Fibroblast of the aortic adventitia (primary cell): ENCODE measurements at places on chromosomes 16 and 17.

- no peak for DNase-seq
Measured at GRCh38 chr16:75048054-75048453, 49.2 kb downstream of the ZNRF1 start.

DNA sequence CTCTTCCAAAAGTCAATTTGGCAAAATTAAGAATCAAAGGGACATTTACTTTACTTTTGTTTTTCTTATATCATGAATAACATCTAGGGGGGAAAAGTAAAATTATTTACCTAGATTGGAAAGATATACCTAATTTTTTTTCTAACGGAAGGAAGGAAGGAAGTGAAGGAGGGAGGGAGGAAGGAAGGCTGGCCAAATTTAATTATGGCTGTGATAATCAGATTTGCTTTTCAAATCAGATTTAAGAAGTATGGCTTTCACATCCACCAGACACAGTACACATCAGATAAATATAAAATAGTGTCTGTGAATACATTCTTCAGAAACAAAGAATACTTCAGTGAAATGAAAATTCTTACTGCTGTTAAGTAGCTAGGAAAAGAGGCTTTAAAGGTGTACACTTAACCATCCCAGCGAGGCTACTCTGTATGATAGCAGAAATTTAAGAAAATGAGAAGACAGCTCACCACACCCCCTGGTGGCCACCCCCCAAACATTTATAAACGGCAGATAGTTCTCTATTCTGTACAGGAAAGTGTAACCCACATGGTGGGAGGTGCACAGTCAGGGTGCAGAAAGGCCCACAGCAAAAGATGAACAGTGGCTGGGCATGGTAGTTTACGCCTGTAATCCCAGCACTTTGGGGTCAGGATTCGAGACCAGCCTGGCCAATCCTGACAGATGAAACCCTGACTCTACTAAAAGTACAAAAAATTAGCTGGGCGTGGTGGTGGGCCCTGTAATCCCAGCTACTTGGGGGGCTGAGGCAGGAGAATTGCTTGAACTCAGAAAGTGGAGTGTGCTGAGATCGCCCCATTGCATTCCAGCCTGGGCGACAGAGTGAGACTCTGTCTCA lies 150.8 kb downstream of the SSH2 start:
- DNase-seq = peak; percentile 75

DNA sequence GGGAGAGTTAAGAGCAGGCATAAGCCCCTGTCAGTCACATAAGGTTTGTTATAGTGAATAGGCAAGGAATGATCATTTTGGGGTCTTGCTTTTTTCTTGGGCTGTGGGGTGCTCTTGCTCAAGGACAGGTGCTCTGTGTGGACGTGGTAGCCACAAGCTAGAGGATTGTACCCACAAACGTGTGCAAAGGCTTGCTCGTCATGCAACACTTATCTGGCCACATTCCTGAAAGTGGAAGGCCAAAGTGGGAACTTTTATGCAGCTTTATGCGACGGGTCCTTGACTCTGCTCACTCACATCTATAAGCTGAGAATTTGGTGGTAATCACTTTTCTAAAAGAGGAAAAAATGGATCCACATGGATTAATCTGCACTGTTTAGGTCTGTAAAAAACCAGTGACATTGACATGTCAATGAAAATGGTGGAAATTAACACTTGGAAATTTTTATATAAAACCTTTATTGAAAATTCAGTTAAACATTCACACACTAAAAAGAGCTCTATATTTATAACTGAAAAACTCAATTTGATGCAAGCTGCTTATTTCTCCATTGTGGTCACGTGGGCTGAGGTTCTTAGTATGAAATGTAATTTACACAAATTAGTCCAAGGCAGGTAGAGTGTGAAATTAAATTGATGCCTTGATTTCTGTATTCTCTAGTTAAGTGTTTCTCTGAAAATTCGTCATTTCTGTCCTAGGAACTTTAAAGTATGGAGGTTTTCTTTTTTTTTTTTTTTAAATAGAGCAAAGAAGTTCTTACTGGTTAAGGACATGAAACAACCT lies 162.3 kb downstream of the MSI2 start:
- no peak for DNase-seq

DNA sequence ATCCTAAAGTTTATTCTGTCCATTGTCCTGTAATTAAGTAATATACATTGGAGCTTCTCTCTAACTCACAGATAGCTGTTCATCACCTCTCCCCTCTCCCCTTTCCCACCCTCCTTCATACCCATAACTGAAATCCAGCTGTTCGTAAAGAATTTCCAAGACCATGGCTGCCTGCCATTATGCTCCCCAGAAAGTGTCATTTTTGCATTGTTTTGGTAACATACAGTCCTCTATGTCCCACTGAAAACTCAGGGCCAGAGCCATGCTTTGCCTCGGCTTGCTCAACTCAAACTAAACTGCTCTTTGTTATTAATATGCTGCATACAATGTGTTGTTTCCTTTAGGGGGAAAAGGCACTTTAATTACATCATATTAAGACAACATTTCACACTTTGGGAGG lies 132.0 kb downstream of the MRTFB start:
- DNase-seq = no peak

GRCh38 chr16:81493755-81494433 lies 49.3 kb downstream of the CMIP start:
- peak; percentile 48 for DNase-seq

GRCh38 chr16:69924041-69924775 lies 26.9 kb upstream of the CLEC18A start:
- DNase-seq = no peak

GRCh38 chr17:57104461-57105175 lies 19.6 kb downstream of the AKAP1 start:
- no peak for DNase-seq

GRCh38 chr17:15424521-15424920 lies 42.9 kb downstream of the CDRT4 start:
- DNase-seq = no peak

DNA sequence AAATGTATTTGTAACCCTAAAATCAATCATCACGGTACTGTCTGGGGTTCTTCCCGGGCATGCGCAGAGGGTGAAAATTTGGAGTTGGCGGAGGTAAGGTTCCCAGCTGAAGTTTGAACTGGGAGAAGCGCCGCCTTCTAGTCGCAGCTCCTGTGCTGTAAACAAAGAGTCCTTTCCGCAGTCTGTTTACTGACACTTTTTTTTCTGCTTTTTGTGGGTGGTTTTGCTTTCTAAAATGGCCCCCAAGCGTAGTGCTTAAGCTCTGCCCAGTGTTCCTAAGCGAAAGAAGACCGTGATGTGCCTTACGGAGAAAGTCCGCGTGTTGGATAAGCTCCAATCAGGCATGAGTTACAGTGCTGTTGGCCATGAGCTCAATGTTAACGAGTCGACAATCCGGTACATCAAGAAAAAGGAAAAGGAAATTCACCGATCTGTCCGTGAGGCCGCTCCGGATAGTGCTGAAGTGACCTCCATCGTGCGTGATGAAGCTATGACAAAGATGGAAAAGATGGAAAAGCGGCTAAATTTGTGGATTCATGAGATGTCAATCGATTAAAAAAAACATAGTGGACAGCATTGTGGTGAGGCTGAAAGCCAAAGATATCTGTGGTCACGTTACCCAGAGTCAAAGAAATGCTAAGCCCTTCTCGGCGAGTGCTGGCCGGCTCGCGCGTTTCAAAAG lies 570 bp upstream of the CFDP1 start:
- peak; percentile 96 for DNase-seq

- DNase-seq = no peak
Measured at GRCh38 chr16:68202091-68202519, 33.8 kb downstream of the ESRP2 start.

- peak; percentile 60 for DNase-seq
Measured at GRCh38 chr17:18041776-18042175, 2.6 kb downstream of the GID4 start.

- DNase-seq = no peak
Measured at GRCh38 chr17:4584917-4585637, 748 bp downstream of the SMTNL2 start.

DNA sequence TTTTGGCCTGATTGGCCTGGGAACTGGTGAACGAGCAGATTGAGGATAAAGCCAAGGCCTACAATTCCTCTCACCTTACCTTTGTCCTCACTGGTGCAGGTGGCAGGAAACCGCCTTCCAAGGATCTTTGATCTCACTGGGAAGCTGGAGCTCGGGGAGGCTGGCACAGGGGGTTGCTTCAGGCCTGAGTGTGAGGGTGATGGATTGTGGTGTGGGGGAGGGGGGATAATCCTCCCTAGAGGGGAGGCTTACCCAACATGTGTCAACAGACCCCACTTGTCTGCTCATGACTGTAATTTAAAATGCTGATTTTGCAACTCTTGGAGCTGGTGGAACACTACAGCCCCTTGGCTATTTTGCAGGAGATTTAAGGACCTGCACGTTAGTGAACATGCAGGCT lies 4.5 kb upstream of the RMI2 start:
- no peak for DNase-seq

DNA sequence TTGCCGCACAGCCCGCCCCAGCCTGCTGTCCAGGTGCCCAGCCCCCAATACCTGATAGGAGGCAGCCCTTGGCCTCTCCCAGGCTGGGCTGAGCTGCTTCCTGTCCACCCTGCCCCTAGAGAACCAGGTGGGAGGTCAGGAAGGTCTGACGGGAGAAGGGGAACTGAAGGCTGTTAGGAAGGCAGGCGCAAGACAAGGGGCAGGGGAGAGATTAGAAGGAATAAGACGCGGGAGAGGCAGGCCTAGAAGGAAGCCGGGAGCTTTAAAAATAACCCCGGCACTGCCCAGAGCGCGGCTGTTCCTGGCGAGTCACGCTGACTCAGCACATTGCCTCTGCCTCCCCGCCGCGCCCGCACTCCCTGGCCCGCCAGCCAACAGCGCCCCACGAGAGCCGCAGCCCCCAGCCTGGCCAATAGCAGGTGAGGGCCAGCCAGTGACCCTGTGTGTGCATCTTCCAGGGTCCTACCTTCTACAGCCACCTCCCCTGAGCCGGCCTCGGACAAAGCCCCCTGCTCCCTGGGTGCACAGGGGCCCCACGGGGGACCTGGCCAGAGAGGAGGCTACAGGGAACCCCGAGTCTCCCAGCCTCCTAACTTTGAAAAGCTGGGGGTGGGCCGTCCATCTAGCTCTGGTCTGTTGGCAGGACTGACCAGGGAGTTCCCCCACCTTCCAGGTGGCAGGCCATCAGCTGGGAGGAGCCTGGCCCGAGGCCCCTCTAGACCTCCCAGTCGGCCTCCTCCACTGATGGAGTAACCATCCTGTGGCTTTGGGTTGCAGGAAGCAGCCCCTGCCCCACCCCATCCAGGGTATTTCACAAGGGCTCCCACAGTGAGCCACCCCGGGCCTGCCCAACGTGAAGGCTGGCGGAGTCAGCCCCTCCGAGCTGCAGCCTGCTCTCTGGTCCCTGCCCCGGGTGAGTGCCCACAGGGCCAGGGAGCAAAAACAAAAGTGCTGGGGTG lies 4.0 kb downstream of the MAFG start:
- DNase-seq = peak; percentile 87

- no peak for DNase-seq
Measured at GRCh38 chr17:4161967-4162305, 18.9 kb downstream of the CYB5D2 start.

DNA sequence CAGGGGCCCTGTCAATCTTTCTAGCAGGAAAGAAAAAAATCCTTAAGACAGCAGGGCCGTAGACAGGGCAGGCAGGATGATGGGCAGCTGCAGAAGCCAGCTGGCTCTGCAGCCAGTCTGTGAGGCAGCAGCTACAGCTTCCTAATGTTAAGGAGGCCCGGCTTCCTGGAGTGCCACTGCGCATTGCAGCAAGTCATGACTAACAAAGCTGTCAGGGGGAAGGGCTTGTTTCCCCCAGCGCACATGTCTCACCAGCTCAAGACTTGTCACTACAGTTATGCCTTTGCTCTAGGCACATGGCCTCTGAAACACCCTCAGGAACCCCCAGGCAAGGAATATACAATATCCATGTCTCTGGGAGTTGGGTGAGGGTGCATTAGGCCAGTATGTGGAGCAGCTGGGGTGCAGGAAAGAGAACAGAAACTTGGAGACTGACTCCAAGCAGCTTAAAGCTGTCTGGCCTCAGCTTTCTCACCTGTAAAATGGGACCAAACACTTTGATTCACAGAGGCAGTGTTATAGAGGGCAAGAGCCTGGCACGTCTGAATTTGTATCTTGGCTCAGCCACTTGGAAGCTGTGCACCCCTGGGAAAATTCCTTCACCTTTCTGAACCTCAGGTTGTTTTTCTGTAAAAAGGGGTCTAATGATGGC lies 220.0 kb downstream of the HAPSTR1 start:
- DNase-seq = no peak

DNA sequence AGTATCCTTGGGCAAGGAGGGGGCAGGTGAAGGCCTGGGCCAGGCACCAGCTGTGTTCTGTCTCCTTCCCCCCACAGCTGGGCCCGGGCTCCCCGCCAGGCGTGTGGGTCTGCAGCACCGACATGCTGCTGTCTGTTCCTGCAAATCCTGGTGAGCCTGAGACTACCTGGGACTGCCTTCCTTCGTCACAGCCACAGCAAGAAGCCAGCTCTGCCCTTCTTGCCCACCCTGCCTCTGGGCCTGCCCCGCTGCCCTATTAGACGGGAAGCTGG lies 12.3 kb downstream of the FCSK start:
- DNase-seq = no peak

GRCh38 chr16:66389256-66390176 lies 23.0 kb downstream of the CDH5 start:
- DNase-seq = no peak

- no peak for DNase-seq
Measured at GRCh38 chr16:86991679-86992078, 325.5 kb downstream of the C16orf95 start.

GRCh38 chr16:86344586-86344871 lies 165.8 kb upstream of the FOXF1 start:
- no peak for DNase-seq

DNA sequence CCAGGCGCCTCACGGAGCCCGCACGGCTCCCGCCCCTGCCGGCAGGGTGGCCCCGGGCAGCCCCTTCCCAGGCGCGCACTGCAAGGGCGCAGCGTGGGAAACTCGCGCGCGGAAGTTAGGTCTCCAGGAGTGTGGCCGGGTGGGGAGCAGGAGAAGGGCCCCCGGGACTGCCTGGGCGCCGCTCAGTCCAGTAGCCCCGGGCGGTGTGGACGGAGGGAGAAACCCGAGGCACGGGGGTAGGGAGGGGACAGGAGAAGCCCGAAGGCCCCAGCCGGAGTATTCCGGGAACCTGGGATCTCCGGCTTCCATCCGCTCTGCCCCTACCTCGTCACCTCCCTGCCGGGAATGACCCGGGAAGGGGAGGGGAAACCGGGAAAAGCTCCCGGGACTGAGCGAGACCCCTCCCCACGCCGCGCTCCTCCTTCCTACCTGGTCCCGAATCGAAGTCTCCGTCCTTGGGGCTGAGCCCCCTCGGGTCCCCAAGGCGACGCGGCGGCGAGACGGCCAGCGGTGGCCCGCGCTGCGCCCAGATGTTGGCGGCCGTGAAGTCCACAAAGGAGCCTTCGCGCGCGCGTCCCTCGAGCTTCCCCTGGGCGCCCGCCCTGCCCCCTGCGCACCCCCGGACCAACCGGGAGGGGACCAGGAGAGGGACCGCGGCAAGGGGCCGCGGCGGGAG lies 418 bp downstream of the SOCS3 start:
- DNase-seq = peak; percentile 52

GRCh38 chr16:53626161-53626560 lies 77.5 kb downstream of the RPGRIP1L start:
- DNase-seq = no peak

GRCh38 chr17:74542727-74543383 lies 3.1 kb downstream of the CD300C start:
- no peak for DNase-seq

GRCh38 chr16:57202095-57202886 lies 16.2 kb downstream of the RSPRY1 start:
- no peak for DNase-seq
